ENCODE measurements at places on chromosomes 5 and 9.
A peak's percentile ranks its signal among the peaks of the same experiment; 100 is the strongest.

DNA sequence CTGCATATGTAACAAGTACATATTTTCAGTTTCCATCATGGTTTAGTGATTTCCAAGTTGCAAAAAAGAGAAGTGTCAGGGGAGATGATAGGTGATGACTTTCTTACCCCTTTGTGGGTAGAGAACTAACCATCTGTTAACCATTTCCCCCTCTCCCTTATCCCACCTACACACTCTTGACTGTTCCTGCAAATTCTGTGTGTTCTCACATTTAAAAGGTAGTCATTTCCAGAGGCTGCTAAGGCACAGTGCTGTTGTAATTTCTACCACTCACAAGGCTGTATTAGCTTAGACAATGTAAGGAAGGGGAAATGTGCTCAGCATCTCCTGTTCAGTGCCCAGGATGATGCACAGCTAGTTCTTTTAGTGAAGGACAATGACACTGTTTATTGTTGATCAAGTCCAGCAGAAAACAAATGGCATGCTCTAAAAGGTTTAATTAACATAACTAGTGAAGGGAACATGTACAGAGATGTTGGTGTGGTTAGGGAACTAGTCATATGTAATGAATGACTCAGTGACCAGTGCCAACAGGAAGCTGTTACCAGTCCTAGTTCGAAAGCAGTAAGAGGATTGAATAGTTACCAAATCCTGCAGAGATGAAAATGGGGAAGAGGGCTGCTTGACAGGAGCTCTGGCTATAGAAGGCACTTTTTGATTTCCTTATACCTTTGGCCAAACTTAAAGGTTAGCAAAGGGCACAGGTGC lies 165.1 kb downstream of the PLK2 start:
- DNase-seq = no peak

DNA sequence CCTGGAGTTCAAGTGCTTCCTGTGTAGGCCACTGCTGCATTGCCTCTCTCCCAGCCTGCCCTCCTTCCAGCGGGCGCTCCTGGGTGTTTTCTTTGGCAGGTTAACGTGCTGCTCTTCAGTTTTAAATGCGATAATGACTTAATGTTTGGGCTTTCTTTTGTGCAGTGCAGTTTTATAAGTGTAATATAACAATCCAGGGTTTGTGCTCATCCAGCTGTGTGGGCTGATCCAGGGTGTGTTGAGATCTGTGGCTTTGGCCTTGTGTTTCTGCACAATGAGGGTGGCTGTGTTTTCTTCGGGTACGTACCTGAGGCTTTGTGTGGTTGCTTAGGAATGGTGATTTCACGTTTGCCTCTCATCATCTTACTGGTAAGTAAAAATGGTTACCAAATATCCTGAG lies 50.6 kb downstream of the PCSK5 start:
- DNase-seq = no peak

DNA sequence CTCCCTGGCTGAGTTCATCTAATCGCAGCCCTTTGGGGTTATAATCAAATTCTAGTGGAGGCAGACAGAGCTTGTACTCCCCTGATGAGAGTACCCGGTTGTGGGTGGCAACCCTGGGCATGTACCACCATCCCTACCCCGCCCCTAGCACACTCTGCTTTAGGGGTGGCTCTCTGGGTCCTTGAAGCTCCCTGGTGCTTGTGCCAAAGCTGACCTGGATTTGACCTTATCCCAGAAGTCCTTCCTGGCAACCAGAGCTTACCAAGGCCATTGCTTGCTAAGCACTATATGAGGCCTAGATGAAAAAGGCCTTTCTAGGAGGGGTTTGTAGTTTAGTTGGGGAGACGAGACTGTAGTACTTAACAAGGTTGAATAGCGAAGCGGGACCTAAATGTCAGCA lies 72.2 kb downstream of the RGS3 start:
- no peak for DNase-seq

DNA sequence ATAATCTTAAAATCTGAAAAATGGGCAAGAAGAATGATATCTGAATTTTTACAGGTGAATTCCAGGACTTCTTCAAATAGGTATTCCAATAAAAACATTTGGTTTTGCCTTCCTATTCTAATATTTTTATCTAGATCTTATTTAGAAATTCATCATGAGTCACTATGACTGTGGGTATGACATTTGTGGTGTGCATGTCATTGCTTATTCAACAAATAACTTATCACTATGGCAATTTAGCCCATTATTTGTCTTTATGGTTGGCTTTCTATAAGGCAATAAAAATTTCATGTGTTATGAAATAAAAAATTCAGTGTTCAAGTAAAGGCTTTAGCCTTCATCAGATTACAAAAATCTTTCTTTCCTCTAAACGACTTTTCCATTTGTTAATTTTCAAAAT lies 1139.6 kb upstream of the NUDT12 start:
- no peak for DNase-seq

DNA sequence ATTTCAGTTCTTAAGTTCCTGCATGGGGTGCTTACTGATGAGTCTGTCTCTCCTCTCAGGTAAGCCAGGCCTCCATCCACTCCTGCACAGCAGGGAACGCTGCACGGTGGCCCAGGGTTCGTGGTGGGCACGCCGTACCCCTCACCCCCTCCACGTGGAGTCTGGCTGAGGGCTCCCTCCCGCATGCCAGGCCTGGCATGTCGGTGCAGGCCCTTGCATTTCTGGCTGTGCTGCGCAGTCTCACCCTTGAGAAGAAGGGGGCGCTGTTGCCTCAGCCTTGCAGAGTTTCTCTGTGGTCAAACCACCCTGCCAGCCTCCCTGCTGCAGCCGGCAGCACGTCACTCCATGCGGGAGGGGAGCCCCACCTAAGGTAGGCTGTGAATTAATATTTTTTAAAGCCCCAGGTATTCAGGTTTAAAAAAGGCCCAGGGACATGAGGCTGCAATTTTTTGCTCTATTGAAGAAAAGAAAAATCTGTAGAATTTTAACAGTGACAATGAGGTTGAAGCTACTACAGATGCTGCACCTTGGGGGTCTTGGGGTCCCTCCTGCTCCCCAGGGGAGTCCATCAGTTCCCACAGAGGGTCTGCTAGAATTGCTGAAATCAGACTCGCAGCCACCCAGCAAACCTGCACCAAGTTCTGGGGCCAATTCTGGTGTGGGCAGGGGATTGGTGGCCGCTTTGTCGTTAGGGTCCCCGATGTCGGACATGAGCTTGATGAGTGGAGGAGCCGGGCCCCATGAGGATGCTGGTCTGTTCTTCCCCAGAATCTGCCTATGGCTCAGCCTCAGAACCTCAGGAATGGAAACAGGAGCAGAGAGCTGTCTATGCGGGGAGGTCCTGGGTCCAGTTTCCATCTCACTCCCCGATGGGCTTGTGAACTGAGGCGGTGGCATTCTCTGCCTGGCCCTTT lies 52.6 kb downstream of the TENT4A start:
- peak; percentile 88 for DNase-seq

DNA sequence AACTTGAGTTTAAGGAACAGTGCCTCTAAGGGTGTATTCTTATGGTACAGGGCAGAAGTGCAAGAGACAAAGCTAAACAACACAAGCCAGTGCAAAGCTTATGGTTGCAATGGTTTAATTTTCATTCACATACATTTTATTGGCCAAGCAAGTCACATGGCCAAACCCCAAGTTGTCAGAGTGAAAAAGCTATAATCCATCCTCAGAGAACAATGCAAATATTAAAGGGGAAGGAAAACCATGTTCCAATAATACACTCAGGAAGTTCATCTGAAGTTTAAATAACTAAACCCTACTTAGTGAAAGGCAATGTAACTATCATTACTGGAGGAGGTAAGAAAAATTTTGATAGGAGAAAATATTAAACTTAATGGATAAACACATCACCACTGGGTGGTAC lies 26.6 kb upstream of the TLR4 start:
- DNase-seq = no peak

DNA sequence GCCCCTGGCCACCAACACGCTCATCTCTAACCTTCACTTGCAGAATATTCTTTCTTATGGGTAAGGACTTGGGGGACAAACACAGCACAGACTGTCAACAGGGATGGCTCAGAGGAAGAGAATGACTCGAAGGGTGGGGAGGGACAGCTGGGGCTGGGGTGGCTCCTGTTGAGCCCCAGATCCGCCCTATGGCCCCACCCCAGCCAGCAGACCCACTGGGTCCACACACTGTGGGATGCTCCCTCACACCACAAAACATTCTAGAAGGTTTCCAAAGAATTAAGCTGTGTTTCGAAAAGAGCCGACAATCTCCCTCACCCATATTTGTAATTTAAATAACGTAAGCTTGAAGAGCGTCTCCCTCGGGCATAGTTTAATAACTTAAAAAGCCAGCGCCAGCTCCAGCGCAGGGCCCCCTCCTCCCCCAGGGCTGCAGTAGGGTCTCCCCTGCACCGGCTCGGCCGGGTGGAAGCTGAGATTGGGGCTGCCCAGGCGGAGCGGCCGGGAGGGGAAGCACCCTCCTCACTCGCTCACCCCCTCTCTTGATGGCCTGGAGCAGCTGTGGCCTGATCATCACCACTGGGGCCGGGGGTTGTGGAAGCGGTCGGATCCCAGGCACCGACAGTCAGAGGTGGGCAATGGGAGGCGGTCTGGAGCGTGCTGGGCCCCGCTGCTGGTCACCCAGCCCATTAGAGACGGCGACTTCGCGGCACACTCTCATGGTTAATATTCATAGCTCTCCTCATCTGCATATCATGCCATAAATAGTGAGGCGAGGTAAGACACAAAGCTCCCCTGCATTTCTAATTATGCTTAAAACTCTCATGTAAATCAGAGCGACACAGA lies 37.6 kb downstream of the NACC2 start:
- no peak for DNase-seq

DNA sequence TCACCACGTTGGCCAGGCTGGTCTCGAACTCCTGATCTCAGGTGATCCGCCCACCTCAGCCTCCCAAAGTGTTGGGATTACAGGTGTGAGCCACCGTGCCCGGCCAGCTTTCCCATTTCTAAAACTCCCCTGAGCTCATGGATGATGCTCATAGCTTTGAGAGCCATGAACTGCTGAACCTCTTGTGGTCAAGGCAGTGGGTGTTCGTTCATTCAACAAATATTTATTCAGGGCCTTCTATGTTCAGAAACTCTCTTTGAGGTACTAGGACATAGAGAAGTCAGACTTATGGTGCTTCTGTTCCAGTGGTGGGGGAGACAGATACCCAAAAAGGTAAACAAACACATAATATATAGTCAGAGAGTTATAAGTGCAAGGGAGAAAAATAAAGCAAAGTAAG lies 2.7 kb downstream of the BSPRY start:
- DNase-seq = no peak

GRCh38 chr5:124263680-124264491 lies 482.6 kb downstream of the ZNF608 start:
- DNase-seq = no peak

- DNase-seq = no peak
These were observed 692.7 kb downstream of the DNAH5 start for GRCh38 chr5:13251623-13252376.

DNA sequence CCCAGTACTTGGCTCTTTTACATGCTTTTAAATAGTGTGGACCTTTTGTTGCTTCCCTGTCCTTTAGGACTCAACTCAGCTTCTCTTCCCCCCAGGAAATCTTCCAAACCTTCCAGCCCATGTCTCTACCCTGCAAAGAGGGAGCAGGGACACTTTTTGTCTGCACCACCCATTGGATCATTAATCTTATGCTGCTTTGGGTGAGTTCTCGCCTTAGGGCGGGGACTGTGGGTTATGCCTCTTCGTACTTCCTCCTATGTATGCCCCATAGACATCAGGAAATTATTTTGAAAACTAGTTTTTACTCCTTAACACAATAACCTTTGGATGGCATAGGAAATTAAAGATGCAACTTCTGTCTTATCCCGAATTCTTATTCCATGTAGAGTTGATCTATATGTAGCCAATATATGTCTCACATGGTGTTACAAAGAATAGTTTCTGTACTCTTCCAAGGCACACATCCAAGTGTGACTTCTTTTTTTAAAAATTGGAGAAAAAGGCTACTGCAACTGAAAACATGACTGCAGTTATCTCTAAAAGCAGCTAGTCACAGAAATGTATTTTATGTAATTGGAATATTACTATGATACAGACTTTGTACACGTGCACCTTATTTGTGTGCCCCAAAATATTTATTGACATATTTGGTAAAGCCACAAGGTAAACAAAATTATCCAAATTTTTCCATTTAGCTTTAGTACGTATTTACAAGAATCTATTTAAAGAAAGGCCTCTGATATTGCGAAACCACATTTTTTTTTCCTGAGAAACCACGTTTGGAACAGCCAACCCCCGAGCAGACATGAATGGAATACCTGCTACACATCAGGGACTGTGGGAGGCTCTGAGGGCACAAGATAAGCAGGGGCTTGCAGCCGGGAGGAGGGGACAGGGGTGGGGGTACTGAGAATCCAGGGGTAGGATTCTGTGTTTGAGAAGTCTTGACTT lies 133.6 kb downstream of the WDR41 start:
- DNase-seq = no peak

- DNase-seq = no peak
These were observed 15.2 kb downstream of the ENHO start for GRCh38 chr9:34507556-34507955.

GRCh38 chr9:128457207-128457606 lies 1.4 kb downstream of the ODF2 start:
- no peak for DNase-seq

DNA sequence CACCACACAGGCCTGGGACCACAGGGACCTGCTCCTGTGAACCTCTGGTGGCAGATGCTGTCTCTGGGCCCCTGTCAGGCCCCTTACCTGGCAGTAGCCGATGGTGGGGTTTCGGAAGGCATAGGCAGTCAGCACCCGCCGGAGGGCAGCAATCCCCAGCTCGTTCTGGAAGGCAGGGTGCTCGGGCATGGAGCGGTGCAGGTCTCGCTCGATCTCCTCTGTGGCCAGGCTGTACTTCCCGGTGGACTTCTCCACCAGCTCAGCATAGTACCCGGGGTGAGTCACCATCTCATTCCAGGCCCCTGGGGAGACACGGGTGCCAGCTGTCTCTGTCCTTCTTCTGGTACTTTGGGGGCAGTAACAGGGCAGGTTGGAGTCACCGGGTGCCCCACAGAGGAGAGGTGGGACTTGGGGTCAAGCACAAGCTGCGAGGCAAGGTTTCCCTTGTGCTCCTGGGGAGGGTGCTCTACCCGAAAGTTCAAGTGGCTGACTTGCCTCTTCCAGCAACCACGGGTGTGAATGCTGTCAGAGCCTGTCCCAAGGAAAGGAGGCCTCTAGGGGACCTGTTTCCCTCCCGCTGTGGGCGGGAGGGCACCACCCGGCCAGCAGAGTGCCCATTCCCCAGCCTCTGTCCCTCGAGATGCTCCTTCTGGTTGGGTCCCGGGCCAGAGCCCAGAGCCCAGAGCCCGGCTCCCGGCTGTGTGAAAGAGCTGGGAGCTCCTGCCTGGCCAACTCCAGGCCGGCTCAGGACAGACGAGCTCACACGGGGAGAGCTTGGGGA lies 19.8 kb upstream of the MRNIP start:
- no peak for DNase-seq

- DNase-seq = no peak
These were observed 134.0 kb upstream of the TARS1 start for GRCh38 chr5:33306758-33307157.

GRCh38 chr5:34054400-34054729 lies 11.4 kb upstream of the C1QTNF3 start:
- DNase-seq = no peak

DNA sequence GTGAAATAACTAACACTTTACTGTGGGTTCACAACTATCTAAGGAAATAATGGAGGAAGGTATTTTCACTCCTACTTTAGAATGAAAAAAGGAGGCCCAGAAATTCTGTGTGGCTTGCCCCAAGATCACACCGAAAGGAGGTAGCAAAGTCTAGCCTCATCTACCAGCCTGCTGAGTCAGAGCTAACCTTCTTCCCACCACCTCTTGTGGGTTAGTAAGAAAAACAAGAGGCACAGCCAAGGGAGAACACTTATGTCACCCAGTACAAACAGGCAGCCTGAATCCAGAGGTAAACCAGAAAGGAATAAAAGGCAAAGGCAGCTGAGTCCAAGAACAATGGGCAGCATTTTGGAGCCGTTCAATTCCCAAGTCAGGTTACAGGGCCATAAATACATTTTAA lies 91.9 kb upstream of the RASEF start:
- no peak for DNase-seq

All from activated CD4-positive, alpha-beta T cell treated with anti-CD3 and anti-CD28 coated beads for 36 hours (primary cell).